Upper lobe of left lung (tissue), 6 donors: ENCODE measurements at places on chromosomes 4 and X. TPM values are rescaled to one million over a fixed set of nuclear protein-coding genes. Genes with fewer than 3 reads are reported as not detected.

- H3K4me1 ChIP-seq, result no peaks in the 10 kb centered on the region
- H3K4me3 ChIP-seq, result no peak overlapping the region
- no peak for DNase-seq
- H3K36me3 ChIP-seq, result no peaks in the 10 kb centered on the region
- no peak overlapping the region for H3K27ac ChIP-seq
- H3K27me3 ChIP-seq, result no peaks in the 10 kb centered on the region
Observed at GRCh38 chr4:1019729-1020470, 8.5 kb downstream of the FGFRL1 start.

Gene SSX2B
- not detected for total RNA-seq

DNA sequence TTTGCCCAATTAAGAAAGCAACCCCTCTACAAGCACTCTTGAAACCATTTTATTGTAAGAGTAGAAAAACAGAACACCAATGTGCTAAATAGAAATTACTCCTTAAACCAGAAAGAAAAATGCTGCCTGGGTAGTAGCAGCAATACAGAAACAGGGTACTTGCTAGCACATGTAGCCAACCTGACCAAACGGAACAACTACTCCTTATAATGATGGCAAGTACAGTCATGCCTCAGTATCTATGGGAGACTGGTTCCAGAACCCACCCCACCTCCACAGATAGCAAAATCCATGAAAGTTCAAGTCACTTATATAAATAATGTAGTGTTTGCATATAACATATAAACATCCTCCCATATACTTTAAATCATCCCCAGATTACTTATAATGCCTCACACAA is 168.8 kb downstream of the ATRX start:
- no peaks in the 10 kb centered on the region for H3K4me1 ChIP-seq
- no peak overlapping the region for H3K4me3 ChIP-seq
- no peaks in the 10 kb centered on the region for H3K36me3 ChIP-seq
- no peak overlapping the region for H3K27ac ChIP-seq
- no peaks in the 10 kb centered on the region for H3K27me3 ChIP-seq
- DNase-seq, result no peak

- no peaks in the 10 kb centered on the region for H3K4me1 ChIP-seq
- no peaks in the 10 kb centered on the region for H3K27me3 ChIP-seq
- no peak overlapping the region for H3K27ac ChIP-seq
- no peak for DNase-seq
- H3K36me3 ChIP-seq, result no peaks in the 10 kb centered on the region
Observed at GRCh38 chr4:46450556-46450955, 60.6 kb upstream of the GABRA2 start.

DNA sequence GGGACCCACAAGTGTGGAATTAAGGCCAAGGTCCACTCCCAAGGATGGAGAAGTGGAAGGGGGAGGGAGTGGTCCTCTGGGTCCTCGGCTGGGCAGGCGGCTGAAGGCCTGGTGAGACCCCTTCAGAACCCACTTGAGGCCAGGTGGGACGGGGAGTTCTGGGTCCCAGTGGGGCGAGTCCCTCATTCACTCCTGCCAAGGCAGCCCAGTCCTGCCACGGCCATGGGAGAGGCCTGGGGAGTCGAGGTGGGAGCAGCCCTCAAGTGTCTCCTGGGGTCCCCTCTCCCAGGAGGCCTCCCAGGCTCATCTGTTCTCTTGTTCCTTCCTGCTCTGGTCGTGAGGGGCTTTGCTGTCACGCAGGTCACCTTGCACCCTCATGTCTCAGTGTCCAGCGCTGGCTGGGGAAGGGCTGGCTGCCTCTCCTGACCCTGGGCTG is 6.1 kb upstream of the SH3BP2 start:
- H3K4me1 ChIP-seq, result peaks cover 23% of the 10 kb centered on the region
- H3K27ac ChIP-seq, result peak overlapping the region; percentile 85
- no peaks in the 10 kb centered on the region for H3K36me3 ChIP-seq
- no peak overlapping the region for H3K4me3 ChIP-seq
- DNase-seq, result peak; percentile 58

DNA sequence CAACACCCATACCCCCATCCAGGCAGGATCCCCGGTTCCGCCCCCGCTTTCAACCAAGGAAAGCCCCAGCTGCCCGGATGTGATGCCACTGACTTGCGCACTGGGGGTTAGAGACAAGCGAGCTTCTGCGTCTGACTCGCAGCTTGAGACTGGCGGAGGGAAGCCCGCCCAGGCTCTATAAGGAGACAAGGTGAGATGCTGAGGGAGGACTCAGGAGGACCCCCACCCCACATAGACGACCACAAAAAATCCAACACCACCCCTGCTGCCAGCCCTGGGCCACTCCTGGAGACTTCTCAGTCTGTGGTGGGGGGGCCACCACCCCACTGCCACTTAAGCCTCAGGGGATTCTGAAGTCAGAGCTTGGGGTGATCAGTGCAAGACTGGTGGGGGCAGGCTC is at the start of gene MAGEA4:
Gene MAGEA4 (plus strand): TSS at position 110 of the 400 bp plus-strand sequence. CDS start 10,776 bp downstream, outside the sequence.
- H3K27me3 ChIP-seq, result no peaks in the 10 kb centered on the region
- no peaks in the 10 kb centered on the region for H3K36me3 ChIP-seq
- H3K27ac ChIP-seq, result no peak within 1 kb of the TSS
- DNase-seq, result no peak

DNA sequence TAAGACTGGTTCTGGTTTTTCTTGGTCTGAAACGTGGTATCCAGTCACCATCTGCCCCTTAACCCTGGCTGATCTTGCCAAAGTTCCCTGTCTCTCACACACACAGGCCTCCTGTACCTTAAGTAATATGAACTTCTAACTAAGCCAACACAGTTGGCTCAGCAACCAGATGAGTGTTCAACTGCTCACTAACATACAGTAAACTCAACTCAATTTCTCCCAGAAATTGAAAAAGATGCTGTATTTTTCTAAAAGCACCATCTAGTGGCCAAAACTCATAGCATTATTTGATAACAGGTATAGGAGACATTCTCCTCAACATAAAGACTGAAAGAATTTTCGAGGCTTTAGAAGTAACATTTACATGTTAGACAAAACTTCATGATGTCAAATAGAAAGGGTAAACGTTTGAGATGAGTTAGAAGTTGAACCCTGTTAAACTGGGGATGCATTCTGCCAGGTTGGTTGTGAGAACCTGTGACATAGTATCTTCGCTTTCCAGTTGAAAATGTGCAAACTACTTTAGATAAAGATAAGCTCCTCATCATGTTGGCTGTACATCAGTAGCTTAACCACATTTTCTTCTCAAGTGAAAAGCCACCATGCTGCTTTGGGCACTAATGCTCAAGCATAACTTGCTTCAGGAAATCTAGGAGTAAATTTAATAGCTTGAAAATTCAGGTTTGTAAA is 31.2 kb downstream of the CCNI start:
- no peak overlapping the region for H3K27ac ChIP-seq
- no peak for DNase-seq
- no peak overlapping the region for H3K4me3 ChIP-seq
- no peaks in the 10 kb centered on the region for H3K27me3 ChIP-seq
- peaks cover 9% of the 10 kb centered on the region for H3K36me3 ChIP-seq

DNA sequence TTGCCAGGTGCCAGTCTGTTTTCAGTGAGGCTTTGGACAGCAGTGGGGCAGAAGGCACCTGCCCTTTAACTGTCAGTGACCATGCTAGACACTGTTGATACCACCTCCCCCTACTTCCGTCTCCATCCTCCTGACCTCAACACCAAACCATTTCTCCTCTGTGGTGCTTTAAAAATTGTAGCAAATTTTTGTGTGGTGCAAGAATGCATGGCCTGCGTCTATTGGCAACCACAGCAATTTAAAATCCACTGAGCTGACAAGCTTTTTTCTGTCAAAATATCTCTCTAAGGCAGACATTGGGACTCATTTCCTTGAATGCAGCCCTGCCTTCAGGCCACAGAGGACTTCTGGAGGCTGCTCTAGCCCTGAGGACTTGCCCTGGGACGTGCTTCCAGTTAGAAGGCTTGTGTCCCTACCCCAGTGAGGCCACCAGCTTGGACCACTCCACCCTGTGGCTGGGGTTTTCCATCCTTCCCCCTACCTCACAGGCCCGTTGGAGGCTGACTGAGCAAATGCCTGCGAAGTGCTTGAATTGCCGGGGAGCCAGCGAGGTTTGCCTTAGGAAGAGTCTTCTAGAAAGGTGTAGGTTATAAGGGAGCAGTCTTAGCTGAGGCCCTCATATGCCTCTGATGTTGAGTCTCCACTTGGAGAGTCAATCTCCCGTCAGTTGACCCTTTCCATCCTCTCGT is 6.9 kb downstream of the PRRG3 start:
- no peak for DNase-seq
- H3K4me3 ChIP-seq, result no peak overlapping the region
- H3K36me3 ChIP-seq, result no peaks in the 10 kb centered on the region
- H3K27me3 ChIP-seq, result no peaks in the 10 kb centered on the region
- H3K4me1 ChIP-seq, result no peaks in the 10 kb centered on the region

Gene FHDC1
- total RNA-seq, result 25.4 TPM

Gene DCUN1D4
- total RNA-seq, result 26.8 TPM

Gene BRS3
- not detected for total RNA-seq

DNA sequence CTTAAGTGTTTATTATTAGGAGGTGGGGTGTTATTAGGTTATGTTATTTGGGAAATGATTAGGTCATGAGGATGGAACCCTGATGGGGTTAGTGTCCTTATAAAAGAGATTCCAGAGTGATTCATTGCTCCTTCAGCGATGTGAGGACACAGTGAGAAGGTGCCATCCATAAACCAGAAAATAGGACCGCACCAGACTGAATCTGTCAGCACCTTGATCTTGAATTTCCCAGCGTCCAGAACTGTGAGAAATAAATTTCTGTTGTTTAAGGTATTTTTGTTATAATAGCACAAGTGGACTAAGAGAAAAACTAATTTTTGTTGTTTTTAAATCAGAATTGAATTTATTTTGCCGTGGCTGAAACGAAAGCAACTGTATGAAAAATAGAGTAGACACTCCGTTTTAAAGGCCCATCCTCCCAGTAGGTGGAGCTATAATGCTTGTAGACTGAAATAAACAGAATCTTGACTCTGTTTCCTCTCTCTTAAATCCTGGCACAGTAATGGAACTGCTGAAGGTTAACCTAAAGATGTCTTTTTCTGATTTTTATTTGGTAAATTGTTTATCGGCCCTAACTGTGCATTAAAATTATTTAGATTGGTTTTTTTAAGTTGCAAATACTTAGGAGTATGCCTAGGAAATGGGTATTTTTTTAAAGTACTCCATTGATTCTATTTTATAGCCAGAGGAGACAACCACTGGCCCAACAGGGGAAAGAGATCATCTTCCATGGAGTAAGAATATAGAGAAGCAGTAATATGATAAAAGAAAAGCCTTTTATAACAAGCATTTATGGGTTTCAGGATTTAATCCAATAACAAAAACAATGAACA is 133.2 kb upstream of the ADAMTS3 start:
- H3K36me3 ChIP-seq, result no peaks in the 10 kb centered on the region
- H3K27me3 ChIP-seq, result no peaks in the 10 kb centered on the region
- DNase-seq, result no peak
- H3K27ac ChIP-seq, result no peak overlapping the region

GRCh38 chrX:1153940-1154339 is 58.5 kb downstream of the CRLF2 start:
- no peak overlapping the region for H3K4me3 ChIP-seq
- H3K27ac ChIP-seq, result no peak overlapping the region
- DNase-seq, result no peak
- H3K27me3 ChIP-seq, result no peaks in the 10 kb centered on the region

GRCh38 chrX:101668143-101668542 is 8.5 kb upstream of the ARMCX2 start:
- no peaks in the 10 kb centered on the region for H3K36me3 ChIP-seq
- no peak for DNase-seq
- no peaks in the 10 kb centered on the region for H3K4me1 ChIP-seq

DNA sequence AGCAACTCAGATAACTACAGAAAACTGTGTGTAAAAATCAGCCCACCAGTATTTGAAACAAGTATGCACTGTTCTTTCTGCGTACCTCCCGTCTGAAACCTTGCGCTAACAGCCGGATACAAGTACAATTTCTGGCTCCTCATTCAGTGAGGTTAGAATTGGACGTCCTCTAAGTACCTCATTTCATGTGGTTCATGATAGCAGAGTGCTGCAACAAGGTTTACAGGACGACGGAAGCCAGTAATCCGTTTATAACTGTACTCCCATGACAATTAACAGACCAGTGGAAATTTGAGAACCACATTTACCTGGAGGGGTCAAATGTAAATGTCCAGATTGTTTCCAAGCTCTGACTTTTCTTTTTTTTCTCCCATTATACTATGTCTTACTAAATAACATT is 52.9 kb upstream of the TENM3 start:
- no peak overlapping the region for H3K4me3 ChIP-seq
- no peaks in the 10 kb centered on the region for H3K4me1 ChIP-seq
- H3K27me3 ChIP-seq, result no peaks in the 10 kb centered on the region
- no peak overlapping the region for H3K27ac ChIP-seq
- H3K36me3 ChIP-seq, result no peaks in the 10 kb centered on the region

DNA sequence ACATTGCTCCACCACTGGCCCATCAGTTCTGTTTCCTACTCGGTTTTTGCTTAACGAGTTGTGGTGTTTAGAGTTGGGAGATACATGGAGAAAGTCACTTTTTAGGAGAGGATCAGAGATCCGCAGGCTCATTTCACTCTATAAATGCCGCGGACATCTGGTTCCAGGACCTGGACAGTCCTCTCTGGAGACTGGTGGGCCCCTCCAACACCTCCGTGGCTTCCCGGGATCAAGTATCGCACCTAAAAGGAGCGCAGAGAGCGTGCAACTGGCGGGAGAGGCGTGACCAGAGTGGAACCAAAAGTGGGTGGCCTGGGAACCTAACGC is 9.9 kb upstream of the CLTRN start:
- no peaks in the 10 kb centered on the region for H3K27me3 ChIP-seq
- H3K4me1 ChIP-seq, result peaks cover 6% of the 10 kb centered on the region
- no peak for DNase-seq
- H3K36me3 ChIP-seq, result no peaks in the 10 kb centered on the region
